ENCODE measurements at places on chromosomes 11 and 22.
A peak's percentile ranks its signal among the peaks of the same experiment; 100 is the strongest.

DNA sequence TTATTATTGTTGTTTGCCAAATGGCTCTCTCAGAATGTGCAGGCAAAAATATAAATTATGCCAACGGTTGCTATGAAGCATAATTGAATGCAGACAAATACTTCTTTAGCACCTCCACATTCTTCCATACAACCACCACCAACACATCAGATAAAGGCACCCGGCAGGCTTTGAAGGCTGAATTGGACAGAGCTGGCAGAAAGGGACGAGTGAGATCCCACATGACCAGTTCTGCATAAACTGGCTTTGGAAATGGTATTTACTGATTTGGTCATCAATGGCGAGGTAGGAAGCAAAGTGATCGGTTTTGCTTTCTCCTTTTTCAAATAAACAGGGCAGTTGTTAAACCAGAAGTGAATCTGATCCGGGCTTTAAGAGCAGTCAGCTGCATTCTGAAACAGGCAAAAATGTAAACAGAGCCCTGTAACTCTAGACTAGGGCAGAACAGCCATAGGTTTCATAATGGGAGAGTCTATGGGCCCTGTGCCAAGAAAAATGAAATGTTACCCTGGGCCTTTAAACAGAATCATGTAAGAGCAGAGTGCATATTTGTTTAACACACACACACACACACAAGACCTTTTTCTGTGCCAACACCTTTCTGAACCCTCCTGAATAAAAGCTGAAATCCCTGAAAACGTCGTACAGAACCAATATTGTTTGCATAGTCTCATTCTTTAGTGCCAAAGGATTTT, 97.7 kb downstream of the MPPED2 start:
- peak; percentile 28 for DNase-seq

DNA sequence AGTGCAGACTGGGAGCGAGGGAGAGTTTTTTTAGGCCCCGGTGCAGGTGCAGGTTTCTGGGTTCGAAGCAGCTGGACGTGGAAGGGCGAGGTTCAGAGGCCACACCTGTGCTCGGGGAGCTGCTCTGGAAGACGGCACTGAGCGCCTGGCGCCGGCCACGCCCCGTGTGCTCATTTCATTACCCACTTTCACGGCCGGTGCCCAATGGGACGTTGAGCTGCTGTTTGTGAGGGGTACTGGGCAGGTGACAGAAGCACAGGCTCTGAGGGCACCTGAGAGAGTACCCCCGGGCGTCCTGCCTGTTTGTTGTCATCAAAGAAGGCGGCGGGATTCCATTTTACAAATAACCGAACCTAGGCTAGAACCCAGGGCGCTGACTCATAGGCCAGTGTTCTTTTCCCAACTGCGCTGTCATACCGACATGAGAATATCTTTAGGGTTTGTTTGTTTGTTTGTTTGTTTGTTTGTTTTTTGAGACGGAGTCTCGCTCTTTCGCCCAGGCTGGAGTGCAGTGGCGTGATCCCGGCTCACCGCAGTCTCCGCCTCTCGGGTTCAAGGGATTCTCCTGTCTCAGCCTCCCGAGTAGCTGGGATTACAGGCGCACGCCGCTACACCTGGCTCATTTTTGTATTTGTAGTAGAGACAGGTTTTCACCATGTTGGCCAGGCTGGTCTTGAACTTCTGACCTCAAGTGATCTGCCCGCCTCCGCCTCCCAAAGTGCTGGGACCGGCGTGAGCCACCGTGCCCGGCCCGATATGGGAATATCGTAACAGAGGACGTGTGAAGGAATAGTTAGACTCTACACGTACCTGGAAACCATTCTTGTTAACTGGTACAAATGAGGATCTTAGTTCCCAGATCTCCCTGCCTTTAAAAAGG, 16.6 kb upstream of the SPTBN2 start:
- no peak for DNase-seq

GRCh38 chr11:70071996-70072395, 6.1 kb upstream of the ANO1 start:
- no peak for DNase-seq

- DNase-seq: no peak
Measured at GRCh38 chr11:9711454-9712307, 47.8 kb downstream of the SWAP70 start.

DNA sequence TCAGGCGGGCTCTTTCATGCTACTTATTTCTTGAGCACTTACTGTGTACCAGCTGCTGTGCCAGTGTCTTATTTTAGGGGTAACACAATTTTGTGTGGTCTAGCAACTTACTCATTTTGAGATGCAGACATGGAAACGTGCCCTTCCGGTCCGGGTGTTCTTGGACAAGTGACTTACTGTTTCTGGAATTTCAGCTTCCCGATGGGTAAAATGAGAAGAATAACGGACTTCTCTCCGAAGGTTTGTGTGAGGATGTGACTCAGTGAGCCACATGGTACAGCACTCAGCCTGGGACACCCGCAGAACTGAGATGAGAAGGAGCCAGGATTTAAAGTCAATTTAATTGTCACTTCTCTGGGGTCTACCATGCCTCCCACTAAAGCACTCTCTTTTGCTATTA, 114.5 kb upstream of the SYT13 start:
- DNase-seq: no peak
